ENCODE measurements at places on chromosomes 1 and 21.

DNA sequence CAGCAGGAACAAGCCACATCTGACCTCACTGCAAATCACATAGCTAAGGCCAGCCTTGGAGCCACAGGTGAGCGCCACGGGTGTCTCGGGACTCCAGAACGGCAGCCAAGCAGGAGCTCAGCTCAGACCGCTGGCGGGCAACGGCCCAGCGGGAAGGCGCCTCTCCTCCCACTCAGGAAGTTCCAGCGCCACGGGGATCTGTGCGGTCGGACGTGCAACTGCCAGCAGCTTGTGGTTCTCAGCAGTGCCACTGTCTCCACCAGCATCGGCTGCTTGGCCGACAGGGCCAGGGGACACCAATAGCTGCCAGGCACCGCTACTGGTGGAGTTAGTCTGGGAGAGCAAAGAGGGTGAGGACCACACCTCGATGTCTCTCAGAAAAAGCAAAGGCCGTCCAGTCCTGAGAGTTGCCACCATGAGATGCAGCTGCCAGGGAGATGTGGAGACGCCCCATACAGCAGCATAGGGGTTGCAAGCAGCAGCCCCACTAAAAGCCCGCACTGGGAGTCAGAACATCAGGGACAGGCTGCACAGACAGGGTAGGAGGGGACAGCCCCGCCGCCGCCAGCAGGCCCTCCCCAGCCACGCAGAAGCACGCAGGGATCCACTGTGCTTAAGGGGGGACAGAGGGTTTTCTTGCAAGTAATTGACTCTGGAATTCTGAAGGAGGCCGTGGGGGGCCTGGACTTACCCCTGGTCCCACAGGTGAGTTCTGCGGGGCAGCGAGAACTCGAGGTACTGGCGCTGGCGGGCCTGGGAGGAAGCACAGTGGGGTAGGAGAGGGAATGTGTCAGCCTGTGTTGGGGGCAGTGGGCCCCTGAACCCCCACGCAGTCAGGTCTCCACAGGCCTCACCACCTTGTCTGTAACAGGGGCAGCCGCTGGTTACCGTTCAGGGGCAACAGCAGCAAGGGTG is 83.5 kb downstream of the NPHP4 start:
- no peak for DNase-seq

DNA sequence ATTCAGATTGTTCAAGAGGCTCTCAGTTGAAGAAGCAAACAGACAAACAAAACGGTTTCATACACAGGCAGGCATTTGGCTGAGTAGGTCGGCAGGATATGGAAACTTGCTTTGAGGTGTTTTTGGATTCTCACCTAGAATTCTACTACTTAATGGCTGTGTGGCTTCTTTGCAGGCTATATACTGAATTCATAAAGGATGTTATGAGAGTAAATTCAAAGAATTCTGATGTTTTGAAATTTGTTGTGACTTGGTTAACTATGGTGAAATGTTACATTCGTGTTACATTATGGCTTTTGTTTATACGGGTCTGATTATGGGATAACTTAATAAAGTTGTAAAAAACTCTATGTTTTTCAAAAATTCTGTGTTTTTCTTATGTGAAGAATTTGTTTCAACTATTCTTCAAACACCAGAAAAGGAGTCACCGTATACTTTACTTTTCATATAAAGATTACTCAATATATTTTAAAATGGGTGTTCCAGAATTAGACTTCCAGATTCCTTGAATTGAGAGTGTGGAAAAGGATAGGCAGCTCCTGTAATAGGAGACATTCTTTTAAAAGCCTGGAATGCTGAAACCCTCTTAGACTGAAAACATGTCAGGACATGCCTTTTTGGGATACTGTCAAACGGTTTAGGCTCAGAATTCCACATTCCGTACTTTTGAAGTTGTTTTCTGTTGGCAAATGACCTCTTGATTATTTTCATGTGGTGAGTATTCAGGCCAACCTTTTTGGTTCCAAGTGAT is 8.2 kb upstream of the IRF2BP2 start:
- DNase-seq = peak; percentile 73

- no peak for DNase-seq
These were observed 99.1 kb upstream of the ARTN start for GRCh38 chr1:43834280-43835081.

GRCh38 chr1:39609618-39610331 is 29.7 kb downstream of the HEYL start:
- DNase-seq = peak; percentile 37

- DNase-seq = no peak
These were observed 20.4 kb downstream of the SESN2 start for GRCh38 chr1:28279721-28280120.

DNA sequence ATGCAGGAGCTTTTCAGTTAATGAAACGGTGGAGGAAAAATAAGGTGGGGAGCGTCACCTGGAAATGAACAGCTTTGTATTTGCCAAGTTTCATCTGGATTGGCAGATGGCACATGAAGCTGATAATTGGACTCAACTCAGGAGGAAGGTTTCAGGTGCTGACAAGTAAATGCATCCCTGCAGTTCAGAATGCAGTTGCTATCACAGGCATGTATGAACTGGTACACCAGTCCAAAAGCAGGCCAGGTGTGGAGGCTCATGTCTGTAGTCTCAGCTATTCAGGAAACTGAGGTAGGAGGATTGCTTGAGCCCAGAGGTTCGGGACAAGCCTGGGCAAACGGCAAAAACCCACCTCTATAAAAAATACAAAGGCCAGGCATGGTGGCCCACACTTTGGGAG is 15.5 kb downstream of the DEGS1 start:
- DNase-seq = no peak

GRCh38 chr1:173009597-173009996 is 41.1 kb downstream of the TNFSF18 start:
- no peak for DNase-seq
